Effector CD4-positive, alpha-beta T cell (primary cell): ENCODE measurements at places on chromosomes 4 and X.
A peak's percentile ranks its signal among the peaks of the same experiment; 100 is the strongest.

DNA sequence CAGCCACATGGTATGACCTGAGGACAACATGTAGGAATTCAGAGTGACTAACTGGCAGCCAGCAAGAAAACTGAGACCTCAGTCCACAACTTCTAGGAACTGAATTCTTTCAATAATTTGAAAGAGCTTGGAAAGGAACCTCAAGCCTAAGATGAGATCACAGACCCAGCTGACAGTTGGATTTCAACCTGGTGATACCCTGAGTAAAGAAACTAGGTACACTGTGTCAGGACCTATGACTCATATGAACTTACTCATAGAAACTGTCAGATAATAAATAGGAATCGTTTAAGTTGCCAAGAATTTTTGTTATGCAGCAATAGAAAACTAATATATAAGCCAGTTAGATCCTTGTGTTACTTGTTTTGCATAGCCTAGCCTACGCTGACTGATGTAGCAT is 102.4 kb upstream of the DCAF12L1 start:
- no peak for DNase-seq

- DNase-seq: no peak
These were observed 27.5 kb downstream of the SETD7 start for GRCh38 chr4:139528377-139529005.

GRCh38 chr4:41394481-41394894 is 137.8 kb downstream of the UCHL1 start:
- DNase-seq: no peak

DNA sequence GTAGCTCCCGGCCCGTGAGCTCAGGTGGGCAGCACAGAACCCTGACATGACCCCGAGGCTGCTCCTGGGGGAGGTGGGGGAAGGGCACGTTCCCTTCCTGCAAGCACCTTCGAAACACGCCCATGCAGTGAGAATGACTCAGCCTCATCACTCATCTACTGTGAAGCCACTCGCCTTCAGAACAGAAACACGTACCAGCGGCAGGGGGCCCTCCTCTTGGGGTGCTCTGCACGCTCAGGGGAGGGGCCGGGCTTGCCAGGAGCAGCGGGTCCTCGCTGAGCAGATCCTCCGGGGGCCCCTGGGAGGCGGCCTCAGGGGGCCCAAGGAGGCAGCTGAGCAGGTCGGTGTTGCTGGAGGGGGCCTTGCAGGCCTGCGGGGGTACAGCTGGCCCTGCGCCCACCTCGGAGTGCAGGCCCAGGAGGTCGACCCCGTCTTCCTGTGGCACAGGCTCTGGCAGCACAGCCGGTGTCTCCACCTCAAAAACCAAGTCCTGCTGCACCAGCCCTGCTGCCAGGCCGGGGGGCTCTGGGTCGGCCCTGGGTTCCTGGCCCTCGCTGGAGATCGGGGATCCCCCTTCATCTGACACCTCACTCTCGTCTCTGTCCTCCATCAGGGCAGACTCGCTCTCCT is 40.9 kb upstream of the CPLX1 start:
- DNase-seq: no peak

DNA sequence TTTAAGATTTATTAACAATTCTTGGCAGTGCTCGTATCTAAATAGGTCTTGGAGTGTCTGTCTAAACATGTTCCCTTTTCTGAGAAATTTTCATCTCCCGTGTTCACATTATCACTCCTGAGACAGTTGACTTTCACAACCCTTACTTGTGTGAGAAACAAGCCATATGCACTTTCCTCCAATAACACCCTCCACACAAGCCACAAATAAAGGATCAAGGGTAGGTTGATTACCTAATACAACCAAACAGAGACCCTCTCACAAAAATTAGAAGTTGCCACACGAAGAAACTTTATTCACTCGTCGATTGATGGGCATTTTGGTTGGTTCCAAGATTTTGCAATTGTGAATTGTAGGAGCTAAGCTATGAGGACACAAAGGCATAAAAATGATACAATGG is 763.9 kb downstream of the TRAM1L1 start:
- no peak for DNase-seq

DNA sequence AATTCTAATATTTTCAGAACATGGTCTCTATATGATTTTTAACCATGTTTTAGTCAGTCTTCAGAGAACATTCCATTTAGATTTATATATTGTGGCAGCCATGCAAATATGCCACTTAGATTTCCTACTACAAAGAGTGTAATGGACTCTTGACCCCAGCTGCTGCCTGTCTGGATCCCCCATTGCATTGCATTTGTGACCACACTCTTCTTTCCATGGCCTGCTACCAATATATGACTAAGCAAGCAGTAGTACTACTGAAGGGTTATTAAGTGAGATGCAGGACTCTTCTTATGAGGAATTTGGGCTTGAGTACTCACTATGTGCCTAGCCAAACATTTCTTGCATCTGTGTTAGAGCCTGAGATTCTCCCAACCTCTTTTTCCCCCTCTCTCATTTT is 306.8 kb downstream of the PDHA2 start:
- DNase-seq: no peak

- DNase-seq: no peak
These were observed 18.4 kb upstream of the FHDC1 start for GRCh38 chr4:152917543-152918395.

GRCh38 chrX:16559206-16559619 is 90.7 kb upstream of the S100G start:
- no peak for DNase-seq

GRCh38 chrX:132664273-132664672 is 175.4 kb upstream of the MBNL3 start:
- no peak for DNase-seq

- DNase-seq: no peak
These were observed 9.5 kb downstream of the EPGN start for GRCh38 chr4:74317616-74318246.

DNA sequence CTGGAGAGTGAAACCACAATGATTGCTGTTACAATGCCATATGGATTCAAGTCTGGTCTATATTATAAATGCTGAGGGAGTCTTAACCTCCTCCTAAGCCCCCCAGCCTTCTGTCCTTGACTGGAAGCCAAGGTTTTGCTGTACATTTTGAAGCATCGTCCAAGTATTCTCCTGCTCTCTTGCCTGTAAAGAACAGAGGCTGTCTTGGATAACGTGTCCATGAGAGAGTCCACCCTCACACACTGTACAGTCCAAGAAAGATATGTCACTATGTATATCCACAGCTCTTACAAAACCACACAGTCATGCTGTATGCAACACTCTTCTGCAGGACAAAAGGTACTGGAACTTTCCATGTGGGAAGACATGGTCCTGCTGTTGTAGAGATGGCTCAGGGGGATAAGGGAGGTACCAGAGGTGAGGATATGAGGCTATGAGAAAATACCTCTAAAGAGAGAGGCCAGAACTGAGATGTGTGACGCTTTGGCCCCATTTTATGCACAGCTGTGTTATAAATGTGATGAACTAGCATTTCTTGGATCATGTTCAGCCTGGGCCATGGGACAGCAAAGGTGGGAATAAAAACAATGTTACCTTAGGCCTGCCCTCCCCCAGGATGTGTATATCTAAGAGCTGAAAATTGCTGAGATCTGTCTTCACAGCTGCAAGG is 678.6 kb downstream of the IQCM start:
- DNase-seq: no peak

GRCh38 chr4:40316782-40317635 is 18.1 kb upstream of the CHRNA9 start:
- peak; percentile 47 for DNase-seq

DNA sequence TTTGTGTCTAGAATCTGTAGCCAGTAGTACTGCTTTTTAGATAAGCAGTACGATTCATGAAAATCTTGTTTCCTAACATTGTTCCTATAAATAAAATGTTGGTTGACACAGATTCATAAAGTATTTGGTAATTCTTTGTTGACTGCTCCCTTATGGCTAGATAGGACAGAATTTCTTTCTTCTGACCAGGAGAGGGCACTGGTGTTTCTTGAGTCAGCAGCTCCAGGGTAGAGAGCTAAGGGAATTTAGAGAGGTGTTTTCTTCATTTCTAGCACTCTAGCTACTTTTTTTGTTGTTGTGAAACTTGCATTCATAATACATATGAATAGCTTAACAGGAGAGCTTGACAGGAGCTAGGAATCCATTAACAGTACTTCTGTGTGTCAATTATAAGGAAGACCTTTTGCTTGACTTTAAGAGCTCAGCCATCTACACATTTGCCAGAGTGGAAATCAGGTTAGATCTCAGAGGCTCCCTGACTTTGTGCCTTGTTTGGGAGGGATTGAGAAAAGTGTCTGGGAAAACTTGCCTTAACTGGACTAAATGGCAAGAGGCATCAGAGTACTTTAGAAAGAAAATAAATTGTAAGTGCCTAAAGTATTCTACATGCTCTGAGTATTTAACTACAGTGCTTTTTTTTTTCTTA is 756.1 kb downstream of the SH3BGRL start:
- DNase-seq: no peak

DNA sequence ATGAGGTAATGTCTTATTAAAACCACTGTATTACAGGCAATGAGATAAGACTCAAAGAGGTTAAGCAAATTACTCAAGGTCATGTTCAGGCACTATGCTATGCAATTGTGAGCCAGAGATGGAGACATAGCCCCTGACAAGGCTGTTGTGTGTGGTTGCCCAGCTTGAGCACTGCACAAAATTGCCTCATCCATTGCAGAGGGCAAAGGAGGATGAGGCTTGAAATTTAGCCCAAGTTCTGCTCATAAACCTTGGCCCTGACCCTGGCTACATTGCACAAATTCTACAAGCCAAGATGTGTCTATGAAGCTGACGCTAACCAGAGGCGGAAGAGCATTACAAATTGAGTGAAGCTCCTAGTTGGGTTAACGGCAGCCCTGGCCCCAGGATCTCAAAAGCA is 65.6 kb upstream of the PGM2 start:
- DNase-seq: no peak

DNA sequence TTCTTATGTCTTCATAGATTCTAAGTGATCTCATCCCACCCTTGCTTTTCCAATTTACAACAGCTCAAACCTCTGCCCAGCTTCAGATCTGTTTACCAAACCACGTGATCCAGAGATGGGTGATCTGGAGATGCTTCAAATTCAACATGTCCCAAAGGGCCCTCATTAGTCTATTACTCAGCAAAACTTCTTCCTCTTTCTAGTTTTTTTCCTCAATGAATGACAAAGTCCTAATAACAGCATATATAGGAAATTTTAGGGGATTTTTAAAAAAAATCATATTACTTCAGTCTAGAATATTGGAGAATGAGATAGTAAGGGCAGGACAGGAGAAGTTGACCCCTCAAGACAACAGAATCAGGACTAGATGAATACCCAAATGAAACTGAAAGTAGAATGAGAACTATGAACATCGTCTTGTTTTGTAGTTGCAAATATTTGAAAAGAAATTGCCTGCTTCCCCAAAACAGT is 127.1 kb downstream of the CFAP299 start:
- no peak for DNase-seq

DNA sequence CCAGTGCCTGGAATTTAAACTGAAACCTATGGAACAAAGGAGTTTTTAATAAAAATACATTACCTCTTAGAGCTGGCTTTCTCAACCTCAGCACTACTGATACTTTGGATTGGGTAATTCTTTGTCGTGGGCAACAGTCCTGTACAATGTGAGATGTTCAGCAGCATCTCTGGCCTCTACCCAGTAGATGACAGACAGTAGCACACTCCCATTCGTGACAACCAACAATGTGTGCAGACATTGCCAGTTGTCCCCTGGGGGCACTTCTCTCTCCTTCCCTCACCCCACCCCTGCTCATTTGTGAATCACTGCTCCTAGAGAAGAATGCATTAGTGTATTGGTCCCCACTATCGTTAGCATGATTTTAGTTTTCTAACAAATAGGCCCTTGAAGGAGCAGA is 16.2 kb downstream of the GPAT3 start:
- no peak for DNase-seq

GRCh38 chrX:40282946-40283660 is 185.3 kb upstream of the BCOR start:
- no peak for DNase-seq

- DNase-seq: no peak
These were observed 33.0 kb upstream of the FRAS1 start for GRCh38 chr4:78024085-78024484.

- DNase-seq: no peak
These were observed 730.3 kb downstream of the TRIML1 start for GRCh38 chr4:188869581-188869980.

DNA sequence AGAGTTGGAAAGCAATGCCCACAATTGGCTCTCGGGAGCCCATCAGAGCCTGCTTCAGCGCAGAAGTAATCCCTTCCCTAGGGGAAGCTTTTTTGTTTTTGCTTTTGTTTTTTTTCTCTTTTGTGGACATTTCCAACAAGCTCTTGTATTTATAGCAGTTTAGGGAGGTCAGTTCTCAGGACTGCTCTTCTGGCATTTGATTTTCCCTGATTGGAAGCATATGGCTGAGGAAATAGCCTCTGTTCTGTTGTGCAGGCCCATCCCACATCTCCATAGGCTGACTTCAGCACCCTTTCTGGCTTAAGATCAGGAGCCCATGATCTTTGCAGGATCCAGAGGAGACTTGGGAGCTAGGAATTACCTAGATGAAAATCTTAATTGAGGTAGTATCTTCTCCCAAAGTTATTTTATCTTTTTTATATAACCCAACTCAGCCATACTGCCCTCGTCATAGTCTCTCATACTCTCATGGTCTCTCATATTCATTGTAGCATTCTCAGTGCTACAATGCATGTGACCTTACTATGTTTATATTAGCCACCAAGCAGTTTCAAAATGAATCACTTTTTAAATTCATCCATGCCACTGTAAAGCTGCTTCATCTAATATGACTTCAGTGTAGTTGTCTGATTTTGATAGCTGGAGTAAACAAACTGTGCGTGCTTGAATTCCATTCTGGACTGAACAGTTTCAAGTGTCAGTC is 16.7 kb downstream of the PAGE4 start:
- no peak for DNase-seq

DNA sequence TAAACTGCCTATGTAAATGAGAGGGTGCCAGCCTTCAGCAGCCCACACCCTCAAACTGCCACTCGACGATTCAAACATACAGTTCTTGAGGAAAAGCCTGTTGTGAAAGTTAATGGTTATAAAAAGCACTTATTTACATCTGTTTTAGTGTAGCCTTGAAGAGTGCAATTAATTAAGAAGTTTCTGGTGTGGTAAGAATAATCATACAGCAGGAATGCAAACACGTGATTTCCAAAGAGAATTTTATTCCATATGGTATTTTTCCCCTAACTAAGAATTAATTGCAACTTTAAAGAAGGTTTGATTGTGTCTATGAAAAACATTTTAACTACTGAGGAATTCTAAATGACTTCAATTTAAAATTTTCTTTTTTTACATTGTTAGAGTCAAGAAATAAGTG is 176.3 kb upstream of the PITX2 start:
- DNase-seq: no peak

GRCh38 chr4:184613405-184613804 is 35.8 kb downstream of the CASP3 start:
- no peak for DNase-seq

DNA sequence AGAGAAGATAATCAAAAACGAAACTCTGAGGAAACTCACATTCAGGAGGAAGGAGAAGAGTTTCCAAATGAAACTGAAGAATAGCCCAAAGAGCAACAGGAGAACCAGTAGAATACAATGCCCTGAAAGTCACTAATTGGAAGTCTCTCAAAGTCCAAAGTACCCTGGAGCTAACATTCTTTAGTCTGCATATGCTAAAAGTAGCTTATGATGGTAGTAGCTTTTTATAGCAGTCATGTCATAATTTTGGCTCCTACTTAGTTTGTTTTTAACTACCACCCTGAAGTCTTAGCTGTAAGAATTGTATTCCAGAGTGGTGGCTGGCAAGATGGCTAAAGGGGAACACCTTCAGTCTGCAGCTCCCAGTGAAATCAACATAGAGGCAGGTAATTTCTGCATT is 100.3 kb upstream of the FGF16 start:
- no peak for DNase-seq
